Activated CD8-positive, alpha-beta memory T cell treated with anti-CD3 and anti-CD28 coated beads for 24 hours (primary cell): ENCODE measurements at places on chromosomes 7 and 10.

DNA sequence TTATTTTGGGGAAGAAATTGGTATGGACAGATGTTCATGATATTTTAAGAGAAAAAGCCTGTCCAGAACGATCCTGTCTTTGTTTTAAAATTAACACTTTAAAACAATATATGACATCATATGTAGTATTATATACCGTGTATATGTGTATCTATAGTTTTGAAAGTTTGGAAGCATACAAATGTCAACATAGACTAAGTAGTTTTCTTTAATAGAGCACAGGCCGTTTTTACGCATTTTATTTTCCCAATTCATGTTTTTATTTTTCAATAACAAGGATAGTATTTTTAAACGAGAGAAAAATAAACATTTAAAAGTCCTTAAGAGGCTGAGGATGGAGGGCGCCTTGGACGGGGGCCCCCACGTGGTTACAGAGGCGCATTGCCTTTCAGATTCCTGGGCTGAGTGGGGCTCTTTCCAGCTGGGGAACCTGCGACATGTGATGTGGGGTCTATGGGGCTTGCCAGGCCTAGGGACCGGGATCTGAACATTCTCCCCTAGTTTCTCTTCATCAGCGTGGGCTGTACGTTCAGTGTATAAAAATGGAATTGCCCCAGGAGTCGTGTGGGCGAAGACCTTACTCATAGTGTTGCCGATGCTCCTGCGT lies 127.8 kb upstream of the ZNF746 start:
- DNase-seq, result peak; percentile 78

GRCh38 chr10:72952642-72953158 lies 1.9 kb downstream of the PLA2G12B start:
- no peak for DNase-seq

DNA sequence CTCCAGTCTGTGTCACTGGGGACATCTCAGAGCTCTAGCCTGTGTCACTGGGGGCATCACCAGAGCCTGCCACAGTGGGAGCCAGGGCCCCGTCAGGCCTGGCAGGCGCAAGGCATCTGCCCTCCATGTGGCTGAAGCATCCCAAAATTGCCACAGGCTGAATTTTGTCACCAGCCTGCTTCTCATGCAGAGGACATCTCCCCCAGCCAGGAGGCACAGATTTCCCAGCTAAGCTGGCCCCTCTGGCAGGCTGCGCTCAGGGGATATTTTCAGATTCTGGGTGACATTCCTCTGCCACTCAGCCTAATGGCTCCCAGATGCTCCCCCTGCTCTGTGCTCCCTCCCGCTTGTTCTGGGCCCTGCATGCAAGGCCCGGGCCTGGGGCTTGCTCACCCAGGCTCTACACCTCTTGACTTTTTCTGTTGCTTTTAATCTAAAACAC lies 64.6 kb downstream of the COL13A1 start:
- DNase-seq, result no peak

DNA sequence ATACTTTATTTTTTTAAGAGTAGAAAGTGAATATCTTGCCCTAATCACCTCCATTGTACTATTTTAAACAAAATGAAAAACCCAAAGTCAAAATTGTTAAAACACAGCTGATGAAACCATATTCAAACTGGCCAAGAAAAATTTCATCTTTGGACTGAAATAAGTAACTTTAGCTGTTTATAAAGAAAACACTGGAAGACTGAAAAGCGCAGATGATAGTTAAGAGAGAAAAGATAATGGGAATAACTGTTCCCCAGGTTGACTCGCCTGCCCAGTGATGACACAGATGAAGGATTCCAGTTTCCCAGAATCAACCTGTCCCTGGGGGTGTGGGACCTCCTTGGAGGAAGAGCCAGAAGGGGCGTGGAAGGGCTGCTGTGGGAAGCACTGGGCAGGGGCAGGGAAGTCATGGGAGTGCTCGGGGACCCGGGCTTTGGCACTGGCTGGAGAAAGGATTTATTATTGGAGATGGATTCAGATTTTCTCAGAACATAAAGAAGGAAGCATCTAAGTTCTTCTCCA lies 43.1 kb downstream of the DENND2A start:
- DNase-seq, result no peak

DNA sequence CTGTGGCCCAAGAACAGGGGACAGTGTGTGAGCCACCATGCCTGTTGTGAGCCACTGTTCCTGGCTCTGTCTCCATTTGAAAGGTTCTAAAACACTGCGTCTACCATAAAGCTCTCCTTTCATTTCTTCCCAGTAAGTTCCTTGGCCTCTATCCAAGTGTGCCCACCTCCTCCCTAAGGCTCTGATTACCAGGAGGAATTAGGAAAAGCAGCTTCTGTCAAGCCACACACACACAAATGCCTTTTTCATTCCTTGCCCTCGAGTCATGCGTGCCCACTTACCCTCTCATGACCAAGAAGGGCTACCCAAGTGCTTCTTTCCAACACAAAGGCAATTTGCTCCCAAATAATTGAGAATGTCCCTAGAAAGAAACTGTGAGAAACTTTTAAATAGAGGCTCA lies 70.8 kb upstream of the PARD3 start:
- no peak for DNase-seq

GRCh38 chr7:121499624-121500023 lies 103.5 kb upstream of the FAM3C start:
- DNase-seq, result no peak
